Activated CD8-positive, alpha-beta memory T cell treated with anti-CD3 and anti-CD28 coated beads for 4 hours (primary cell): ENCODE measurements at places on chromosomes 2 and 18.

- no peak for DNase-seq
These were observed 248.9 kb downstream of the TCF4 start for GRCh38 chr18:55338978-55339650.

GRCh38 chr2:8409461-8410260 lies 272.2 kb upstream of the ID2 start:
- no peak for DNase-seq

DNA sequence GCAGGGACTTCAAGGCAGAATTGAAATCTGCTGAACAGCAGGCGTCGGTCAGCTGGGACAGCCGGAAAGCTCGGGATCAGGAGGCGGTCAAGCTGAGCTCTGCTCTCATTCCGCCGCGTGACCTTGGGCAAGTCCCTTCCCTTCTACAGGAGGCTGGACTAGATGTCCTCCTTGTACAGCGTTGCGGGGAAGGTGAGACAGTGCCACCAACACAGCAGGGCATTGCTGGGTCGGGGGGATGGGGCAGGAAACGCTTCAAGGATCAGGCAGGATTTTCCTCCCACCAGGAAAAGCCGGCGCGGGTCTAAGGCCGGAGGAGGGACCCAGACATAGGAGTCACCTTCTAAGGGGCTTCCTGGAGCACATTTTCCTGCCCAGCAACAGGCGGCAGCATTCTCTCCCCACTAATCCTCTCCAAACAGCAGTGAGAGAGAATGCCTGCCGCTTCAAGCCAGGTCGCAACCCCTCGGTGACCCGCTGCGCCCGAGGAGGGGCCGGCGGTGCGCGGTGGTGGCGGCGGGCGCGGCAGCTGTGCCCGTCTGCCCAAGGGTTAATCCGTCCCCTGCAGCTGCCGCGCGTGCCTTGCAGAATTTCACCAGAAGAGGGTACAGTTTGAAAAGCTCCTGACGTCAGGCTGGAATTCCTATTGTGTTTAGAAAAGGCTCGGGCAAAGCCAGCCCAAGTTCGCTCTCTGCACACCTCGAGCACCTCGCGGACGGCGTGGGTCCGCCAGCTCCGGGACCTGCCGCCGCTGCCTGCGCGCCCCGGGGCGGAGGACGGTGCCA lies at the start of gene KCNF1:
TSS of gene KCNF1 (plus strand) at position 644 of the 785 bp plus-strand sequence. CDS start 493 bp downstream, outside the sequence.
- no peak for DNase-seq

DNA sequence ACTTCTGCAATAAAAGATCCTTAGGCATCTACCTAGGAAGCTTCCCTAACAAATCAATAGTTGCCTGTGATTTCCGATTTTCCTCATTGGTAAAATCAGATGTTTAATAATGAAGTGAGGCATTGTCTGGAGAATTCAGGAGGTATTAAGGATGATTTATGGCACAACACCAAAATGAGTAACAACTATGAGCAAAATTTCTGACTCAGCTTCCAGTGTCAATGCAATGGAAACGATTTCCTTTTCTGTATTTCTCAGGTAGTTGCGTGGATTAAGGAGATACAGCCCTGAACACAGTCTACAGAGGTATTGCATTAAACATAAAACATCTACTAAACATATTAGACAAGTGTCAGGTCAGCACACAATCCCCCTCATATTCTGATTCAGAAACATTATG lies 99.5 kb downstream of the EPB41L3 start:
- no peak for DNase-seq

- DNase-seq, result peak; percentile 16
These were observed 43.7 kb upstream of the SEMA4C start for GRCh38 chr2:96913398-96914202.

GRCh38 chr2:233233618-233234230 lies 17.7 kb upstream of the ATG16L1 start:
- no peak for DNase-seq

DNA sequence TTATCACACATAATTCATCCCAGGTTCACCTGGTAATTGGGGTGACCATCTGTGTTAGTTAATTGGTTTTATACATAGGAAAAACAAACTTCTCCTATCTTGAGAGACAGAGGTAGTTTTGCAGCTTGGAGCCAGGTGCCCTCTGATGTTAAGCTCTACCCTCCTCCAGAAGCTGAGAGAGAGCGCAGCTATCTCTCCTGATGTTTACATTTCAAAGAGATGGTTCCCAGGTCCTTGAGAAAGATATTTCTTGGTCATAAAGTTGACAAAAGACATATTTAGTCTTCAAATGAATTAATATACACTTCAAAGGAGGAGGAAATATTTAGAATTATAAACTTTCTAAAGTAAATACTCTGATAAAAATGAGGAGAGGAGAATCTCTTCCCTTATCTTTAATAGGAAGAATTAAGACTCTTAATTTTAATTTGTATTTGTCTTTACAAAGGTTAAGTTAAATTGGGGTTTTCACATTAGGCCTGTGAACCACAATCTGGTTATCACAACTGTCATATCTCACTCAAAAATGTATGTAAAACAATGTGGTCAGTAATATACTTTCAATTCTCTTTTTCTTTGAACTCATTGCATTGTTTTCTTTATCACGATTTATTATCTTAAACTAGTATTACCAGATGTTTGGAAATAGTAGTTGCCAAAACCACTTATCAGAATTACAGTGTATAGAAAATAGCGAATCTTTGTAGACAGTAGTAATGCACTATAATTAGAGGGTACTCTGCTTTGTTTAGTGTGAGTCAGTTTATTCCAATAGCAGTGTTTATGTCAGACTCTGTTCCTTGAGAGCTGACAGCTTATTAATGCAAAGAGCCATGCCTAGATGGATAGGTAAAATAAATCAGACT lies 26.8 kb downstream of the SERPINB4 start:
- DNase-seq, result no peak

GRCh38 chr2:34305587-34305986 lies 706.5 kb upstream of the FAM98A start:
- DNase-seq, result no peak

GRCh38 chr18:37869051-37869450 lies 303.5 kb upstream of the CELF4 start:
- no peak for DNase-seq

- no peak for DNase-seq
These were observed 223.1 kb upstream of the FBXO11 start for GRCh38 chr2:48129293-48129950.

DNA sequence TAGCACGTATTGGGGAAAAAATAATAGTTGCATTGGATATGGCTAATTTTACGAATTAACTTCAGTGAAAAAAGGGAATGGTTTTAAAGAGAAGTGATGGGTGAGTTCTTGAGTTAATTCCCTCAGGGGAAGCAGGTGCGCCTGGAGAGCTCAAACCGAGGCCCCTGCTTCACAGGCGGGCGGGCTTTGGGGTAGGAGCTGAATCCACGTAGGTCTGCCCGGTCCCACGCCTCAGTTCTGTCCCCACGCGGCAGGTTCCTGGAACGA lies 44.1 kb downstream of the GORASP2 start:
- no peak for DNase-seq

DNA sequence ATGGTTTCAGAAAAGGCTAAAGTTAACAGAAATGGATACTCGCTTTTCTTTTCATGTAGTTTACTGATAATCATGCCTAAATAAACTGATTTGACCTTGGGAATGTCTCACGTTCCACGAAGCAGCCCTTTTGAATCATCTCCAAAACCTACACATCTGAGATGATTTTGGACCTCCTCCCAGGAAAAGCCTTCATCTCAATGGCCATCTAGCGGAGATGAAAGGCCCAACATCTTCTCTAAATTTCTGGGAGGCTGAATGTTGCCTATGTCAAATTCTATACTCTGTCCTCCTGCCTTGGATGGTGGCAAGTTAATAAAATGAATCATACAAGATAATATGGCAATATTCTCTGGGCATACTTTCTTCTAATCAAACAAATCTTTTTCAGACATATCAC lies 448.5 kb downstream of the ZEB2 start:
- no peak for DNase-seq

- DNase-seq, result no peak
These were observed 259.3 kb downstream of the SOX11 start for GRCh38 chr2:5951471-5951870.

GRCh38 chr2:66437109-66437690 lies 2.3 kb downstream of the MEIS1 start:
- no peak for DNase-seq

DNA sequence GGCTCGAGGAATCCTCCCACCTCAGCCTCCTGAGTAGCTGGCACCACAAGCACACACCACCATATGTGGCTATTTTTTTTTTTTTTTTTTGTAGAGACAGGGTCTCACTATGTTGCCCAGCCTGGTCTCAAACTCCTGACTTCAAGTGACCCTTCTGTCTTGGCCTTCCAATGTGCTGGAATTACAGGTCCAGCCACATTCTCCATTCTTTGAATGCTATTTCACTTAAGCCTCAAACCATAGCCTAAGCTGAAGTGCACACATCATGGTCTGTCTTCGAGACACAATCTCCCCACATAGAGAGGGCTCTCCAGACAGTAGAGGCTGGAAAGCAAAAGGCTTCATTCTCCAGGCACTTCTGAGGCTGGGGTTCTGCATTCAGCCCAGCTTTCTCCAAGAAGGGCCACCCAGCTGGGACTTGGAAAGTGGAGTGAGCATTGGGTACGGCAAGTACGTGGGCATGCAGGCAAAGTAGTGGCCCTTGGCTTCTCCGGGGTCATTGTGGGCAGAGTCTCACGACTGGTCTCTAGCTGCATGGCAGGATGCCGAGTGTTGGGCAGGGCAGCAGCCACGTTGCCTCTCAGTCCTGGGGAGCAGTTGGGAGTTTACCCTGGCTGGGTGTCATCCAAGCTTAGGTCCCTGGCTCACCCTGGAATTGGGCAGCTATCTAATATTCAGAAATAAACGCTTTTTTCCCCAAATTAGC lies 78.2 kb upstream of the SMAD7 start:
- no peak for DNase-seq

DNA sequence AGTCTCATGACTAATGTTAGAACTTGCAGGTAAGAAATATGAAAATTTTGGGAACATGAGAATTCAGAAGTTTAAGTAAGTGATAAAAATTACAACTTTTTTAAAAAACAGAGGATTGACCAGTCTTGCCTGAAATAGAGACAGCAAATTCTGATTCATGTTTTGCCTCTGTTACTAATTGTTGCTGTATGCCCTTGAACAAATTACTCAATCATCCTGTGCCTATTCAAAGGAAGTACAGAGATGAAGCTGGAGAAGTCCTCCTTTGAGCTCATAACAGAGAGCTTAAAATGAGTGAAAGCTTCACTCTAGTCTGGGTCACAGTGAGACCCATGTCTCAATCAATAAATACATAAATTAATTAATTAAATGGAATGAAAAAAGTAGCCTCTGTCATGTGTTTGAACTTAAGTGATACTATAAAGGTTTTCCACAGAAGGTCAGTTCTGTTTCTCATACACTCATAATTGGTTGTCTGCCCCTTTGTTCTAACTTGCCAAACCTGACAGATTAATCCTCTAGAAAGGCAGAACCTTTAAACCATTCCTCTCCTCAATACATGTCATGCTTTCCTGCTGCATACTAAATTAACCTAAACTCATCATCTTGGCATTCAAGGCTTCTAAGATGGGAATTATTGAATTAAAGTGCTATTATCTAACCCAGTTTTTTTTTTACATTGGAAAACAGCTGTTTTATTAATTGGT lies 374.6 kb upstream of the LRATD1 start:
- no peak for DNase-seq

DNA sequence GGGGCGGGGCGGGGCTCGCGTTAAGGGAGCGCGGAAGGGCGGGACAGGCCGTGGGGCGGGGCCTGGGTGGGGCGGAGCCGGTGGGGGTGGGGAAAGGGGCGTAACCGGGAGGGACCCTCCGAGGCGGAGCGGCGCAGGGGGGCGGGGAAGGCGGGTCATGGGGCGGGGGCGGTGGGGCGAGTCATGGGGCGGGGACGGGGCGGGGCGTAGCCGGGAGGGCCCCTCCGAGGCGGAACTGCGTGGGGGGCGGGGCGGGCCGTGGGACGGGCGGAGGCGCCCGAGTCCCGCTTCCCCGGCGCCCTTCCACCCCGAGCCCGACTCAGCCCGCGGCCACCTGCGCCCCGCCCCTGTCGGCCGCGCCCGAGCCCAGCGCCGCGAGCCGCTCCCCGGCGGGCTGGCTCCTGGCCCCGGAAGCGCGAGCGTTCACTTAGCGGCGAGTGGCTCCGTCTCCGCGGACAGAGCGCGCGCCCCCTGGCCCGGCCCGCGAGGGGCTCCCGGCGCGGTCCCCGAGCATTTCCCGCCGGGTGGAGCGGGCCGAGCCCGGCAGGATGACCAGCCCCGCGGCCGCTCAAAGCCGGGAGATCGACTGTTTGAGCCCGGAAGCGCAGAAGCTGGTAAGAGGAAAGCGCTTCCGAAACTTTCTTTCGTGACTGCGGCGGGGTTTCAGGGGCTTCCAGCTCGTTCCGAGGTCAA lies 64.7 kb downstream of the LRRFIP1 start:
- peak; percentile 88 for DNase-seq

DNA sequence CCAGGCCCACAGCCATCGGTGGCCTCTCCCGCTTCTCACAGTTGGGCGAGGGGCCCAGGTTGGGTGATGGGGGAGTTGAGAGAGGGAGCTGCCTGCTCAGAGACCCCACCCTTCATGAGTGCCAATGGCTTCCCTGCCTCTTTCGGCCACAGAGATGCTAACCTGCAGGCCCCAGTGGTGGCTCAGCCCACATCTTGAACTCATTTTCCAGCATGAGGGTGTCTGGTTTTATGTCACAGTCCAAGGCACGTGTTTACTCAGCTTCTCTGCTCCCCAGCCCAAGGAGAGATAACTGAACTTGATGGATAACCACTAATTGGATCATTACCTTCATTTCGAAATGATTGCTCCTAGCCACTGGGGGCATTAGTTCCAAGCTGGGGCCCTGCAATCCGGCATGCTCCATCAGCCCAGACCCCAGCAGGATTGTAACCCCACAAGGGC lies 45.9 kb upstream of the SIX2 start:
- no peak for DNase-seq

- DNase-seq, result no peak
These were observed 242.2 kb downstream of the TGIF1 start for GRCh38 chr18:3692113-3692621.

GRCh38 chr2:36409935-36410334 lies 54.4 kb downstream of the CRIM1 start:
- no peak for DNase-seq

DNA sequence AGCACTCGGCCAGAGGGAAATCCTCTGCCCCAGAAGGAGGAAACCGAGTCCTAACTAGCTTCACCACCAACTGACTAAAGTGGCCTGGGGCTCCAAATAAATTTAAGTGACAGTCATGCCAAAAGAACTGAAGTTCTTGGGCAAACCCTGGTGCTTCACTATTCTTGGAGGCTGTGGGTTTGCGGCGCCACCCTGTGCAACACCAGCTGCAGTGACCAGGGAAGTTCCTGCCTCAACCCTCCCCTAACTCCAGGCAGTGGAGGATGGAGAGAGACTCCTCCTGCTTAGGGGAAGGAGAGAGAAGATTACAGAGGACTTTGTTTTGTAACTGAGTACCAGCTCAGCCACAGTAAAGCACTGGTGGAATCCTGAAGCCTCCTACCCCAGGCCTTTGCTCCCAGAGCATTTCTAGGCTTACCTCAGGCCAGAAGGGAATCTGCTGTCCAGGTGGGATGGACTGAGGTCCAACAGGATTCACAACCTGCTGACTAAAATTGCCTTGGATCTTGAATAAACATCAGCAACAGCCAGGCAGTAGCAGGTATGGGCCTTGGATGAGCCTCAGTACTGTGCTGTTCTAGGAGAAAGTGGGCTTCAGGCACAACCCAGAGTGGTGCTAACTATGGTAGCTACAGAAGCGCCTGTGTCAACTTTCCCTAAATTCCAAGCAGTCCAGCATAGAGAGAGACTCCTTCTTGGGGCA lies 29.4 kb upstream of the BMP10 start:
- DNase-seq, result no peak
